ENCODE measurements at places on chromosomes 7 and 10.

- DNase-seq = no peak
Observed at GRCh38 chr7:36157527-36158320, 4.7 kb downstream of the EEPD1 start.

DNA sequence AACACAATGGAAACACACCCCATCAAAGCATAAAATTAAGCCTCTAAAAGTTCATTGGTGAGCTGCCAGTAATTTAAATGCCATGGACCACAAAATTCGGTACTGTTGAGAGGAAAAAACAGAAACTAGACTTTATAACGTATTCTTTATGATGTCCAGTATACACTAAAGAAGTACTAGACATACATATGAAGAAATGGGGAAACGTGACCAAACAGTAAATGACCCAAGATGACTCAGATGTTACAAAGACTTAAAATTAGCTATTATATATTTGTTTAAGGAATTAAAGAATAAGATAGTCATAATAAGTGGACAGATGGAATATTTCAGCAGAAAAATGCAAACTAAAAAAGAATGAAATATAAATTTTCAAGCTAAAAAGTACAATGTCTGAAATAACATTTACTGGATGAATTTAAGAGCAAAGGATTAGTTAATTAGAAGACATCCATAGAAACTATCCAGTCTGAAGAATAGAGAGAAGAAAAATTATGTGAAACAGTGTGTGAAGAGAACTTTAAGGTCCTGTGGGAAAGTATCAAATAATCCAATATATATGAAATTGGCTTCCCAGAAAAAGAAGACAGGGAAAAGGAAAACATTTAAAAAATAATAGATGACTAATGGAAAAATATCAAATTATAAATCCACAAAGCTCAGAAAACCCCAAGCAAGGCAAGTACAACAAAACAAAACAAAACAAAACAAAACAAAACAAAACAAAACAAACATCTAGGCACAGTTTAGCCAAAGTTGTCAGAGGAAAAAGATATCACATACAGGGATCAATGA, 69.4 kb downstream of the SAMD9 start:
- no peak for DNase-seq

DNA sequence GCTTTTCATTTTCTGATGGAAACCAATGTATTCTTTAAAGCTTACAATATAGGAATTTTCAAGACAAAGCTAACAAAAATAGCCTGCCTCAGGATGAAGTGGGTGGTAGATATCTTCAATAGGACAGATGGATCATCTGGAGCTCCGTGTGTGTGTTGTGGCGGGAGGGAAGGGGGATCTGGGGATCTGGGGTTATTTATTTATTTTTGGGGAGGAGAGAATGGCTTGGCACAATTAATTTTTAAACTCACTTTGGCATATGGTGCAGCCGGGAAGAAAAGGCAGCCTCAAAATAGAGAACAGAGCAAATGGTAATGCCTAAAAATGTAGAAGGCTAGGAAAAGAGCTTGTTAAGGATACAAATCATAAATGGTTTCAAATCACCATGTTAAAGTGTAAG, 11.6 kb upstream of the ABLIM1 start:
- no peak for DNase-seq

GRCh38 chr10:42997151-42997848, 79.6 kb upstream of the RET start:
- DNase-seq = no peak

DNA sequence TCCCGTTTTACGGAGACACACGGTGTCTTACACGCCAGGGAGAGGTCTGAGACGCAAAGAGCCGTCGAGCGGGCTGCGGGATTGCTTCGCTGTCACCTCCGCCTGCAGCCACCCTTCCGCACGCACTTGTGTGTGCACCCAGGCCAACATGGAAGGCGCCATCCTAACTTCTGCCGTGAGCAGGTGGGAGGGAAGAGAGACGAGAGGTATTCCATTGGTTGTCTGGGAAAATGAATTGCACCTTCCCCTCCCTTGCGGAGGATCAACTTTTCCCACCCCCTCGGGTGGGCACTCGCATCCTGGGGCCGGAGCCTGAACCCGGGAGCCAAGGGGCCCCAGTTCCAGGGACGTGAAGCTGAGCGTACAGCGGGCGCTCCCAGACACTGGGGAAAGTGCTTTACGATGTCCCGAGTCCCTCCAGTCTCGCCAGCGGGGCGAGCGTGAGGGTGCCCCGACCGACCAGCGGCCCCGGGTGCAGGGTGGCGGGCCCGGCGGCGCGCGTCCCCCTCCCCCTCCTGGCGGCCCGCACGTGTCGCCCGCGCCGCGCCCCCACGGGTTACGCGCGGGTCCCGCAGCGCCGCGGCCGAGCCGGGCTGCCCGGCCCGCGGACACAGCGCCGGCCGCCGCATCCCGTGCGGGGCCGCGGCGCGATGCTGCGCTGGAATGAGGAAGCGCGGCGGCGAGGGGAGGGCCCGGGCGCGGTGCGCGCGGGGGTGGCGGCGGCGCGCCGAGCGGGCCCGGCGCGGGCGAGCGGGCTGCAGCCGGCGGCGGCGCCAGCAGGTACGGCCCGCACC, 984 bp upstream of the IKZF1 start:
- DNase-seq = no peak

- no peak for DNase-seq
Observed at GRCh38 chr7:100895956-100896731, 456 bp upstream of the ACHE start.

GRCh38 chr10:17756557-17757217, 4.7 kb downstream of the TMEM236 start:
- no peak for DNase-seq

DNA sequence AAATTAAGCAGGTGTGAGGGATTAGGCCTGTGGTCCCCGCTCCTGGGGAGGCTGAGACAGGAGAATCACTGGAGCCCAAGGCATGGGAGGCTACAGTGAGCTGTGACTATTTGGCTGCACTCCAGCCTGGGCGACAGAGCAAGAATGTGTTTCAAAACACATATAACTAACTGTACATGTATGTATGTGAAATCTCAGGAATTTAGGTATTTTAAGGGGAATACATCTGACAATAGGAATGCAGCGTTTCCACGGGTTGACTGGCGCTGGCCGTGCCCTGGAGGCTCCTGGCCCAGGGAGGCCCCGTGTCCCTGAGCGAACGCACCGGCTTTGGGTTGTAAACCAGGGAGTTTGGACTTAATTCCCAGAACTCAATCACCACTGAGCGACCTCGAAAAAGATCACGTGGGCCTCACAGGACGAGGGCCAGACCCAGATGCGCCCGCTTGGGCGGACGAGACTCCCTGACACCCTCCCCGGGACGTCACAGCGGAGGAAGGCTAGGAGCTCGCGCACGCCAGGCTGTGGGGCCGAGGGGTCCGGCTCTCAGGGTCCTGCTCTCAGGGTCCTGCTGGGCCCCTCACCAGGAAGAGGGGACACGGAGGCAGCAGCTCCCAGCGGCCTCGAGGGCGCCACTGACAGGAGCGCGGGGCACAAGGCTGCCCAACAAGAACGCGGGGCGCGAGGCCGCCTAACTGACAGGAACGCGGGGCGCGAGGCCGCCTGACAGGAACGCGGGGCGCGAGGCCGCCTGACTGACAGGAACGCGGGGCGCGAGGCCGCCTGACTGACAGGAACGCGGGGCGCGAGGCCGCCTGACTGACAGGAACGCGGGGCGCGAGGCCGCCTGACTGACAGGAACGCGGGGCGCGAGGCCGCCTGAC, 18.4 kb downstream of the PTPRN2 start:
- DNase-seq = no peak
